Right kidney (tissue), 9 donors: ENCODE measurements at places on chromosomes 11 and 22.

DNA sequence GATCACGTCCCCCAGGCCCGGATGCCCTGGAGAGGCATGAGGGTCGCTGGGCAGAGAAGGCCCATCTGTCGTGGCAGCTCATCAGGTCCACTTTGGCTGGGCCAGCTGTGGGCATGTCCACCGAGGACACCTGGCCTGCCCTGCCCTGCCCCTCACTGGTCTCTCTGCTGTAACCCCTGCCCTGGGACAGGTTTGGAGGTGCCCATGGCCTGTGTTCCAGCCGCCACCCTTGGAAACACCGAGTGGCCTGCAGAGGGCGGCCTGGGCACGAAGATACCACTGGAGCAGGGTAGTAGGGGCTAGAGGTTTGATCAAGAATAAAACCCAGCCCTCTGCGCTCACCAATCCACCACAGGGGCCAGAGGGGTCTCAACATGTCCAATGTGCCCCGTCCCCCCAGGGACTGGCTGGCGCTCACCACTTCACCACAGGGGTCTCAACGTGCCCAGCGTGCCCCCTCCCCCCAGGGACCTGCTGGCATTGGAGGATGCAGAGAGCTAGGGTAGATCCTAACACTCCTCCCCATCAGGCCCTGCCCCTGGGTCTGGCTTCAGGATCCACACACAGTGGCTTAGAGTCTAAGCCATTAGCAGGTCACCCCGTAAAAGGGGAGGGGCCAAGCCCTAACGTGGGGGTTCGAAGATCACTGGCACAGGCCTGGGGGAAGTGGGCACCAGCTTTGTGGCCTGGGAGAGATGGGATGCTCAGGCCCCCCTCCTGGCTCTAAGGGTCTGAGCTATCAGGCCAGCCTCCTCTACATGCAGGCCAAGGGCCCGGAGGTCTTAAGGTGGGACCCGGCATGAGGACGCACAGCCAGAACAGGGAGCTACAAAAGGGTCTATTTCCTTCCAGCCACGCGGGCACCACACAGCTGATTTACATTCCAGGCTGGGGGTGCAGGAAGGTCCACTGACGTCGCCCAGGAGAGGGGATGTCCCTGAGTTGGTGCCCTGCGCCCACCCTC, 1.3 kb upstream of the HDAC10 start:
- peak; percentile 71 for DNase-seq

DNA sequence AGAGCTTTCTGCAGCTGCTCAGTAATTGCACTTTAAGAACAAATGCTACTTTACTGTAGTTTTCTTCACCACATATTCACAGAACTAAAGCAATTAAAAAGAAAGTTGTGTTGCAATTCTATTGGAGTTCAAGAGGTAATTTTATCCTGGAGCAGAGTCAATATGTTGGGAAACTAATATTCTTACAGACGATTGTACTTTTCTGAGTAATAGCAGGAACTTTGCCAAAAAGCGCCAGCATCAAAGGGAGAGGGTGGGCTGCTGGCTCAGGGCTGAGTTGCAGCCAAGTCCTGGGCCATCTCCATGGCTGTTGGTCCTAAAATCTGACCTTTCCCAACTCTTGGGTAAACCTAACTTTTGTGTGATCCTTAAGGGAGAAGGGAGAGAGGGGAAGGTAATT, 73.6 kb upstream of the MYO18B start:
- DNase-seq = no peak

- DNase-seq = no peak
These were observed 44.5 kb downstream of the SC5D start for GRCh38 chr11:121337078-121337477.

GRCh38 chr11:72224564-72225410, at the start of gene INPPL1:
Gene INPPL1, plus strand, starts transcription at chr11:72224767. Its CDS starts 218 bp downstream, at chr11:72224985.
- peak; percentile 75 for DNase-seq

GRCh38 chr22:33561149-33561807, 359.0 kb downstream of the LARGE1 start:
- DNase-seq = no peak

DNA sequence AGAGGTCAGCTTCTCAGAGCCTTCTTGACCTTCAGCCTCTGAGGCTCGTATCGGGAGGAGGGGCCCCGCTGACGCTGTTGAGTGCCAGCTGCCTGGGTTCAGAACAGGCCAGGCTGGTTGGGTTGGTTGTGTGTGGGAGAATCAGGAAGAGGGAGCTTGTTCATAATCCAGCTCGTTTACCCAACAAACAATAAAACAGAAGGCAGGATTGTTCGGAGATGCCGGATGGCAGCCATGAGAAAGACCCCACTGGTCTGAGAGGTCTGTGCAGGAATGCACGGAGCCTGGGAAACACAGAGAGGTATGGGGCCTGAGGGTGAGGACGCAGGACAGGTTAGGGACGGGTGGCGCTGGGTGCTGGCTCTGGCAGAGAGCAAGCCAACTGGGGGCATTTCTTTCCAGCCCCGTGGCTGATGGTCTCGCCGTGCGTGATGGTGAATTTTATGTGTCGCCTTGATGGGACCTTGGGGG, 31.6 kb upstream of the SHANK2 start:
- DNase-seq = peak; percentile 35

DNA sequence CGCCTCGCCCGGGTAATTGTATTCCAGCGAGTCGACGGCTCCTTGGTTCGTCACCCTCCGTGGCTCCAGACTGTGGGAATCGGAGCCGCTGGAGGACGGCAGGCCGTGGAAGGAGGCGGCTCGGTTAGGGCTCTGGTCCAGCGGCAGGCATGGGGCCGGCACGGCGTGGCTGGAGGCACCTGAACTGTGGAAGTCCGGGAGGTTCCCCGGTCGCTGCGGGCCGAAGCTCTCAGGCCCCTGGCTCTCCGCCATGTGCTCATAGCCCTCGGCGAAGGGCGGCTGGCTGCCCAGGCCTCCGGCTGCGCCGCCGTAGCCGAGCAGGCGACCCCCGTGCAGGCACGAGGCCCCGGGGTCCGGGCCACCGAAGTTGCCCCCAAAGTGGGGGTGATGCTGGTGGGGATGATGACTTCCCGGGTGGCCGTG, 1.7 kb downstream of the MN1 start:
- peak; percentile 74 for DNase-seq

DNA sequence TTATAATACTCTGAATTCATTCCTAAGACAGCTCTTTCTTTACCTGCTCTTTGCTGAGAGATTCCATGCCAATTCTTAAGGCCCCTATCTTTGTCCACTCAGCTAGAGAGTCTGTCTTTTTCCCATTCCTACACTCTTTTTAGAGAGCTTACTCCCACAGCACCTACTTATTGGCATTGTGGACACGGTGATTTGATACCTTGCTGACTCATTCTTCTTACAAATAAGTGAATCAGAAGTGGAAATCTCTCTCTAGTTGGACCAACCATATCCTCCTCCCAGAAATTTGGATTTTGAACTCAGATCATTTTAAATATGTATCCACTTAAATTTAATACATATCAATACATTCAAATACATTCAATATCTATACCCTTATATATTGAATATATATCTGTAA, 32.5 kb upstream of the OR6M1 start:
- no peak for DNase-seq

GRCh38 chr11:130209128-130209932, 49.7 kb downstream of the ST14 start:
- DNase-seq = peak; percentile 57

- DNase-seq = no peak
These were observed 166.7 kb upstream of the SYN3 start for GRCh38 chr22:33224841-33225240.

- no peak for DNase-seq
These were observed 123.4 kb downstream of the CTTN start for GRCh38 chr11:70521475-70522308.

DNA sequence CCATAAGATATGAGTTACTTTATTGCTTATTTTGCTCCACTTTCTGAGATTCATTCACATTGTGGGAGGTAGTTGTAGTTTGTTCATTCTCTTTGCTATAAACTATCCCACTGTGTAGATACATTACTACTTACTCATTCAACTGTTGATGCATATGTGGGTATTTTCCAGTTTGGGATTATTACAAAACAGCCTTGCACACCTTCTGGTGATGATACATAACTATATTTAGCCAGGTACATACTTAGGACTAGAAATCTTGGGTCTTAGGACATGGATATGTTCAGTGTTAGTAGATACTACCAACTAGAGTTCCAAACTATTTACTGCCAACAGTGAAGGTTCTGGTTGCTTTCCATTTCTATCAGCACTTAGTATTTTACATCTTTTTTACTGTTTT, 37.8 kb downstream of the BTG4 start:
- no peak for DNase-seq

DNA sequence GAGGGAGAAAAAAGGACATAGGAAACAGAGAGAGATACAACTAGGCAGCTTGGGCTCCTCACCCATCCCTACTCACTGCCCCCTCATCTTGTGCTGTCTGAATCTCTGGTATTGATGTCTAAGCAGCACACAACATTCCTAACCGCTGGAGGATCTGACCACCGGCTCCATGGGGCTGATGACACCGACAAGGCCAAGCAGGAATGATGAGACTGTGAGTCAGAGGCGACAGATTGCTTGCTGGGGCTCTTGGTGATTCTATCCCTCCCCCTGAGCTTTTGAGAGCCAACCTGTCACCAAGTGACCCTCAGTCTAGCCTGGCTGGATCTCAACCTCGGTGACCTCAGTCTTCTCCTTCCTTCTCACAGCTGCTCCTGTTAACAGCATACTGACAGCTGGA, 13.8 kb downstream of the PAMR1 start:
- DNase-seq = no peak

GRCh38 chr22:28442264-28442710, 237.4 kb downstream of the TTC28 start:
- DNase-seq = peak; percentile 86

DNA sequence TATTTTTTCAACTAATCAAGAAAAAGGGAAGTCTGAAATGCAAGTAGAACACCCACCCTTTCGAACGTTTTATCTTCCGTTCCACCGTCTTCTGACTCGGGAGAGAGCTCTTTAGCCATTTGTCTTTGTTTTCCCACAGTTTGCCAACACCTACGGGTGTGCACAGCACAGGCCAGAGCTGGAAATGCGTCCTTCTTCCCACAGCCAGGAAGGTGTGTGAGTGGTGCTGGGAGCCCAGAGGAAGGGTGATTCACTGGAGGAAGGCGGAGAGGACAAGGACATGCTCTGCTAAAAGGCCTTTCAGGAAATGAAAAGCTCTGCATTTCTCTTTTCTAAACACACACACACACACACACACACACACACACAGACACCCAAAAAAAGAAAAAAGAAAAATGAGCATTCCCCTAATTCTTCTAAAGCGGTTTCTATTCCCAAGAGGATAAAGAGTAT, 18.5 kb downstream of the ENDOD1 start:
- DNase-seq = no peak

GRCh38 chr11:116647305-116648080, 125.3 kb downstream of the BUD13 start:
- DNase-seq = no peak

- no peak for DNase-seq
These were observed 810 bp downstream of the IGLL1 start for GRCh38 chr22:23579280-23579679.

- no peak for DNase-seq
These were observed 33.5 kb downstream of the CHRDL2 start for GRCh38 chr11:74697722-74698121.

DNA sequence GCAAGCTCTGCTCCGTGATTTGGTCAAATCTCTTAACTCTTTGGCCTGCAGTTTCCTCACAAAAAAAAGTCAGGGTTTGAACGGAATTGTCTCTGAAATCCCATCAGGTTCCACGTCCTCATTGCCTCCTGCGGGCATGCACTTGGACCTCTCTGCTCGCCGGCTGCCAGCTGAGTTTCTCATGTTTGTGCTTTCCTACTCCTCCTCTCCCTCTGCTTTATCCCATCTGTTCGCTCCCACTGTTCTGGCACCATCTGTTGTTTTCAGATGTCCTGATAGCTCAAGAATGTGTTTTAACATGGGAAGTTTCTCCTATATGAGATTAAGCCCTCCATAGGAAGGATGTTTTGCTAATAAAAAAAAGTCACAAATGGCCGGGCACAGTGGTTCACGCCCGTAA, 49.4 kb upstream of the ARHGAP42 start:
- no peak for DNase-seq

GRCh38 chr22:49727191-49727880, 100.3 kb downstream of the BRD1 start:
- DNase-seq = no peak

DNA sequence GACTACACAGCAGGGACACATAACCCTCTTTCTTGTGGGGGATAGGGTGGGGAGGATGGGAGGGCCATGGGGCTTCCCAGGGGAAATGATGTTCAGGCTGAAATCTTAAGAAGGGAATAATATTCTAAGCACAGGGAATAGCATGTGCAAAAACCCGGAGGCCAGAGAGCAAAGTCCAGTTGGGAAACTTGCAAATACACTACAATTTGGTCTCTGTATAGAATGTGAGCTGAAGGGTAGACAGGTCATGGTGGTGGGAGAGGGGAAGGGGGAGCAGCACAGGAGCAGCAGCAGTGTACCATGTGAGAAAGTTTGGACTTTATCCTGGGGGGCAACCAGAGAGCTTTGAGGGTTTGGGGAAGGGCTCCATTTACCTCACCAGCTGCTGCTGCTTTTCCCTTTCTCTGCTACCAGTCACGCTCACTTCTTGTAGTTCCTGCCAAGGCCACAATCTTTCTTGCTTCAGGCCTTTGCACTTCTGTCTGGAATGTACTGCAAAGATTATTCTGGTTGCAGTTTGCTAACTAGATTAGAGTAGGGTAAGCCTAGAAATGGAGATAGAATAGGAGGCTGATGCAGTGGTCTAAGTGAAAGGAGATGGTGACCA, 43.0 kb downstream of the KREMEN1 start:
- no peak for DNase-seq

- no peak for DNase-seq
These were observed 56.5 kb downstream of the BLID start for GRCh38 chr11:122059565-122059964.

GRCh38 chr11:4095509-4096230, 1.1 kb downstream of the RRM1 start:
- peak; percentile 35 for DNase-seq

- no peak for DNase-seq
These were observed 65.0 kb downstream of the BUD13 start for GRCh38 chr11:116707746-116708145.

GRCh38 chr11:60251485-60252212, 8.7 kb upstream of the MS4A4E start:
- no peak for DNase-seq

DNA sequence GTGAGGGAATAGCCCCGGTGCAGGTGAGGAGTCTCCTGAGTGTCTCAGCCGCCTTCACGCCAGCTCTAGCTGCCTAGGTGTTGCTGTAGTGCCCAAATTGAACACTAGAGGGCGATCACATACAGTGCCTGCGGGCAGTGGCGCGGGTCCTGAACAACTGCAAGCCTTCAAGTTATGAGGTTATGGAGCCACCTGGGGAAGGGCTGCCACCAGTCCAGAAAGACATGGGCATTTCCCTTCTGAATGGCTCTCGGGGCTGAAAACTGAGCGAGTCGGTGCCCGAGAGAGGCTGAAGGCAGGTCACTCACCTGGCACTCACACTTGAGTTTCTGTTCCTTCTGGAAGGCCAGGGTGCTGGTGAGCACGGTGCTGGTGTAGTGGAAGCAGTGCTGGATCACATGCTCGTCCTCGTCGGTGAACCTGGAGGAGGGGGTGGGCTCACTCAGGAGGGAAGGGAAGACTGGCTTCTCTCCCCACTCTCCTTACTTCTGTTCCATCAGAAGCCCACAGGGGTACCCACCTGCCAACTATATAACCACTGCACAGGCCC, 88.4 kb downstream of the PDE2A start:
- peak; percentile 60 for DNase-seq
